WTC11 (cell line): ENCODE measurements at places on chromosomes 16 and 17. TPM values are rescaled to one million over a fixed set of nuclear protein-coding genes. Genes with fewer than 3 reads are reported as not detected.

DNA sequence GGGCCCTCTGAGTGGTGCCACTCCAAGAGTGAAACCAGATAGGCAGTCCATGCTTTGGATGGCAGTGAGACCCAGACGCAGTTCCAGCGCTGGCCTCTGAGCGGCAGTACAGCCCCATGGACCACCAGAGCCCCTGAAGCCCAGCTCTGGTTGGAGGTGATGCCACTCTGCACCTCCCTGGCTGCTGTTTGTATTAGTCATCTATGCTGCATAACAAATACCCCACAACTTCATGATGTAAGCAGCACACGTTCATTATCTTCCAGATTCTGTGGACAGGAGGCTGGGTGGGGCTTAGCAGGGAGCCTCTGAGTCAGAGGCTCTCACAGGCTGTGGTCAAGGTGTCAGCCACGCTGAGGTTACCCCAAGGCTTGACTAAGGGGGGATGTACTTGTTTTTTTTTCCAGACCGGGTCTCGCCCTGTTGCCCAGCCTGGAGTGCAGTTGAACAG is 5.1 kb upstream of the NME4 start:
- H3K4me1 ChIP-seq = peaks cover 27% of the 10 kb centered on the region
- no peak overlapping the region for H3K27ac ChIP-seq
- H3K4me3 ChIP-seq = no peak overlapping the region
- H3K36me3 ChIP-seq = peaks cover 13% of the 10 kb centered on the region
- peaks cover 3% of the 10 kb centered on the region; the same call in 1 of the 2 replicates for H3K27me3 ChIP-seq

Gene TUBG2
- 22.1 to 26.7 TPM (median 22.2 TPM) in 3 replicates for total RNA-seq

GRCh38 chr16:56589141-56590039 is at the start of gene MT3:
Gene MT3 (plus strand): TSS chr16:56589528. CDS start chr16:56589591, 63 bp downstream.
- H3K4me3 ChIP-seq = peak within 1 kb of the TSS; percentile 83
- no peaks in the 10 kb centered on the region for H3K36me3 ChIP-seq
- peaks cover 77% of the 10 kb centered on the region for H3K27me3 ChIP-seq
- H3K4me1 ChIP-seq = peaks cover 14% of the 10 kb centered on the region
- H3K27ac ChIP-seq = no peak within 1 kb of the TSS

DNA sequence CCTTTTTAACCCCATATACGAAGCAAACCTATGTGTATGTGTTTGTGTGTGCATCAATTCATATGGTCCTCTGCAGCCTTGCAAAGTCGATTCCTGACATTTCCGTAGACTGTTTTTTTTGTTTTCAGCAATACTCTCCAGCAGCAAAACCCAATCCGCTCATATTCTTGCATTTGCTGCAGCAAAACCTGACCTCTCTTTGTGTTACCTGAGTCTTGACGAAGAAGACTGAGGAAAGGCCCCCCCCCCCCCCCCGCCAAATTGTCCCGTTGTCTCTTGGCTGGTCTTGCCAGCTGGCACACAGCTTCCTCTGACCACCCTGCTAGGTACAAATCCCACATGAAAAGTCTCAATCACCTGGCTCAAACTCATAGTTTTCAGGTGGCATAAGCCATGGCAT is 494.7 kb downstream of the WWOX start:
- H3K4me3 ChIP-seq = no peak overlapping the region
- H3K27me3 ChIP-seq = no peaks in the 10 kb centered on the region
- H3K36me3 ChIP-seq = no peaks in the 10 kb centered on the region
- peaks cover 34% of the 10 kb centered on the region for H3K4me1 ChIP-seq
- DNase-seq = no peak
- no peak overlapping the region for H3K27ac ChIP-seq

GRCh38 chr17:32386844-32387243 is 36.9 kb downstream of the ZNF207 start:
- DNase-seq = no peak
- no peaks in the 10 kb centered on the region for H3K4me1 ChIP-seq
- H3K27me3 ChIP-seq = no peaks in the 10 kb centered on the region
- peaks cover 7% of the 10 kb centered on the region for H3K36me3 ChIP-seq

- no peaks in the 10 kb centered on the region for H3K27me3 ChIP-seq
- no peak for DNase-seq
- H3K4me1 ChIP-seq = peaks cover 24% of the 10 kb centered on the region
- no peak overlapping the region for H3K4me3 ChIP-seq
- H3K27ac ChIP-seq = peak overlapping the region; percentile 72; the same call in 1 of the 2 replicates
Measured at GRCh38 chr17:80826346-80826954, 165.2 kb upstream of the CHMP6 start.

Gene RNF43
- 3.2 to 3.6 TPM (median 3.5 TPM) in 3 replicates for total RNA-seq

DNA sequence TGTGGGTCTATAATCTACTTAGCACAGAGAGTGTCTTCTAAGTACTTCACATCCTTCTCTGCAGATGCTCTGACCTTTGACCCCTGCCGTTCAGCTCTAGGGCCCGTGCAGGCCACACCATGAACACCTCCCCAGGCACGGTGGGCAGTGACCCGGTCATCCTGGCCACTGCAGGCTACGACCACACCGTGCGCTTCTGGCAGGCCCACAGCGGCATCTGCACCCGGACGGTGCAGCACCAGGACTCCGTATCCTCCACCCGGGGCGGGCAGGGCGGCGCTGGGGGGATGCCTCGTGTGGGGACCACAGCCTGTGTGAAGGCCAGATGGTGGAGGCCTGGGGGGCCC is 686 bp downstream of the MLST8 start:
- H3K4me3 ChIP-seq = peak overlapping the region; percentile 80
- H3K27me3 ChIP-seq = peaks cover 18% of the 10 kb centered on the region
- peaks cover 17% of the 10 kb centered on the region for H3K4me1 ChIP-seq
- H3K36me3 ChIP-seq = peaks cover 14% of the 10 kb centered on the region

Gene SBK1
- total RNA-seq = 79.4 to 85.7 TPM (median 82.6 TPM) in 3 replicates

- peaks cover 31% of the 10 kb centered on the region for H3K4me1 ChIP-seq
- H3K36me3 ChIP-seq = no peaks in the 10 kb centered on the region
- 0 out of 2 replicates have a peak overlapping the region, but pooled peaks have one; percentile 41 for H3K27ac ChIP-seq
- no peak overlapping the region for H3K4me3 ChIP-seq
- H3K27me3 ChIP-seq = peaks cover 12% of the 10 kb centered on the region
Measured at GRCh38 chr17:75078284-75079022, 9.3 kb upstream of the SLC16A5 start.

GRCh38 chr16:74079232-74079586 is 217.4 kb upstream of the PSMD7 start:
- no peak overlapping the region for H3K4me3 ChIP-seq
- H3K27me3 ChIP-seq = no peaks in the 10 kb centered on the region
- H3K36me3 ChIP-seq = peaks cover 15% of the 10 kb centered on the region

Gene DHRS11
- total RNA-seq = 34.8 to 38.0 TPM (median 35.9 TPM) in 3 replicates

DNA sequence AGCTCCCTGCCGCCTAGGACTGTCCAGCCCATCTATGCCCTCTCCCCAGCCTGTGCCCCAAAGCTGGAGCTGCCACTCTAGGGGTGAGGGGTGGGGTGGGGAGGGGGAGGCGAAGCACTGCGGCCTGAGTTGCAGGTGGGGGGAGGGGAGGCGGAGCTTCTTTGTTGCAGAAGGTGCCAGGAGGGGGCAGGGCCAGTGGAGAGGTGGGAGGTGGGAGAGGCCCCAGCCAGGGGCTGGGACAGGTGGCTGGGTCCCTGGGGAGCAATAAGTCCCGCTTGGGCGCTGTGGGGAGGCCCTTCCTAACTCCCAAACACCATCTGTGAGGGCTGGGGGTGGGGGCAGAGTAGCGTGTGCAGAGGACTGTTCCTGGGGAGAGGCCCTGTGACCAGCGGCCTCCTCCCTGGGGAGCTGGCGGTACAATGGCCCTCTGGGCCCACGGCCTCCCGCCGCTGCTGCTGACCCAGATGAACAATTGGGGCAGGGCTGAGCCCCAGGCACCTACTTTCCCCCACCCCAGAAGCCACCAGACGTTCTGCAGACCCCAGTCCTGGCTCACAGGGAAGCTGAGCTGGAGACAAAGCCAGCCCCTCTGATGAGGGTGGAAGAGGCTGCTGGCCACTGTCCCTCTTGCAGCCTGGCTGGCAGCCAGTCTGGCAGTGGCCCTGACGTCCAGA is 2.2 kb upstream of the NTN3 start:
- peaks cover 38% of the 10 kb centered on the region for H3K27me3 ChIP-seq
- DNase-seq = peak; percentile 30
- no peaks in the 10 kb centered on the region for H3K36me3 ChIP-seq
- peak overlapping the region; percentile 59 for H3K4me3 ChIP-seq
- no peak overlapping the region for H3K27ac ChIP-seq

Gene KIF2B
- total RNA-seq = not detected in 3 replicates
